Thoracic aorta (tissue), 2 donors: ENCODE measurements at places on chromosomes 16 and 17. TPM values are rescaled to one million over a fixed set of nuclear protein-coding genes. Genes with fewer than 3 reads are reported as not detected.

The CLEC10A gene
- 3.2 TPM for total RNA-seq

The NT5M gene
- total RNA-seq: 0.92 TPM

The RNF222 gene
- total RNA-seq: 0.56 TPM

The PRAC1 gene
- not detected for total RNA-seq

The CAMKK1 gene
- 1.8 TPM for total RNA-seq

The DHX58 gene
- total RNA-seq: 13.7 TPM

The KRT9 gene
- total RNA-seq: not detected

The FOXO3B gene
- 21.1 TPM for total RNA-seq

The GAST gene
- not detected for total RNA-seq

The LGALS9 gene
- 77.4 TPM for total RNA-seq

The PRSS22 gene
- not detected for total RNA-seq

The RAMP2 gene
- 11.0 TPM for total RNA-seq

The AKAP10 gene
- total RNA-seq: 48.5 TPM

The TP53TG3B gene
- not detected for total RNA-seq

The TM4SF5 gene
- not detected for total RNA-seq

The TBC1D3H gene
- total RNA-seq: not detected
